Globus pallidus (tissue), 1 donor: ENCODE measurements at places on chromosomes 4 and X.

GRCh38 chrX:108223585-108223984, 132.0 kb downstream of the ATG4A start:
- no peak for DNase-seq

DNA sequence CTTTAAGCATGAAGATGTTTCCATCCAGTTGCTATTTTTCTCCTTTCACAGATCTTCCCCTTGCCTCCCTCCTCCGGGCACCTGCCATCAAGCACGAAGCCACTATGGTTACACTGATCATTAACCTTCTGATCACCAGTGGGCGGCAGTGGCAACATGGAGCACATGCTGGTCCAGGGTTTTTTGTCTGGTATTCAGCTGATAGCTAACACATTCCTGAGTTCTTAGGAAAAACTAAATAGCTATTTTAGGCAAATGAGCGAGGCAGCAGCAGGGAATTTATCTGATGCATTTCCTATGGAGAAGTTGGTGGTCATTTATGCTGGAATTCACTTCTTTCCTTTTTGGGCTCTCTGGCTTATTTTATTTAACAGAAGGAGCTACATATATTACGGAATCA, 22.9 kb downstream of the SHISA3 start:
- no peak for DNase-seq

DNA sequence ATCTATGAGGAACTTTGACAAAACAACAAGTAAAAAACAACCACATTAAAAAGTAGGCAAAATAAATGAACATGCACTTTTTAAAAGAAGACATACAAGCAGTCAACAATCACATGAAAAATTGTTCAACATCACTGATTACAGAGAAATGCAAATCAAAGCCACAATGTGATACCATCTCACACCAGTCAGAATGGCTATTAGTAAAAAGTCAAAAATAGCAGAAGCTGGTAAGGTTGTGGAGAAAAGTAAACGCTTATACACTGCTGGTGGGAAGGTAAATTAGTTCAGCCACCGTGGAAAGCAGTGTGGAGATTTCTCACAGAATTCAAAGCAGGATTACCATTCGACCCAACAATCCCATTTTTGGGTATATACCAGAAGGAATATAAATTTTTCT, 17.0 kb upstream of the LNX1 start:
- no peak for DNase-seq

DNA sequence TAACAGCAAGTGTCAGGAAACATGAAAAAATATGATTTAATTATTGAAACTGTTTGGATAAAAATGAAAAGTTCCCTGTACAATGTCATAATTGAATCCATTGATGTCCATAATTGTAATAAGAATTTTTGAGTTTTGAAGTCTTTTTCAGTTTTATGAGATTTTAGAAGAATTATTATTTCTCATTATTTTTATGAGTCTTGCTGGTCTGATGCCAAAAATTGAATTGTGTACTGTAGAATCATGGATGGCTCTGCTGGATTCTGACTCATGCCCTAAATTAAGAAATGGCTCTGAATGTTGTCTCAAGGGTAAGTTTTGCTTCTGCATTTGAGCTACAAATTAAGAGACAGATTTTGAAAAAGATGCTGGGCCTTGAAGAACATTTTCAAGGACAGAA, 132.8 kb upstream of the MAP9 start:
- no peak for DNase-seq

GRCh38 chr4:142095886-142096605, 459.7 kb downstream of the IL15 start:
- DNase-seq = no peak

GRCh38 chr4:159227378-159227777, 124.5 kb downstream of the RAPGEF2 start:
- DNase-seq = no peak

DNA sequence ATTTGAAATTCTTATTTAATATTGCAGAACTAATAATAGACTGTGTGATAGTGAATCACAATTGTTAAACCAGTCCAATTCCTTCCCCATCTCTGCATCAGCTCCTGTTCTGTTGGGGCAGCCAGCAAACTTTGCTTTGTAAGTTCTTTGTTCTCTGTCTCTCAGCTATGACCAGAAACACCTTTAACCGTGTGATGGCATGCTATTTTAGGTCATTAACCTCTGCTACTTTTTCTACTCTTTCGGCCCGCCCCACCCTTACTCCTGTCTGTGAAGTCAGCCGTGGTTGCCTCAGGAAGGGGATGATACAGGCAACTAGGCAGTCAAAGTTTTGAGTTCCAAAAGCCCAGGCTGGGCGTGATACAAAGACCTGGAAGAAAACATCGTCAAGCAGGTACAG, 51.3 kb upstream of the EGFL6 start:
- DNase-seq = no peak

DNA sequence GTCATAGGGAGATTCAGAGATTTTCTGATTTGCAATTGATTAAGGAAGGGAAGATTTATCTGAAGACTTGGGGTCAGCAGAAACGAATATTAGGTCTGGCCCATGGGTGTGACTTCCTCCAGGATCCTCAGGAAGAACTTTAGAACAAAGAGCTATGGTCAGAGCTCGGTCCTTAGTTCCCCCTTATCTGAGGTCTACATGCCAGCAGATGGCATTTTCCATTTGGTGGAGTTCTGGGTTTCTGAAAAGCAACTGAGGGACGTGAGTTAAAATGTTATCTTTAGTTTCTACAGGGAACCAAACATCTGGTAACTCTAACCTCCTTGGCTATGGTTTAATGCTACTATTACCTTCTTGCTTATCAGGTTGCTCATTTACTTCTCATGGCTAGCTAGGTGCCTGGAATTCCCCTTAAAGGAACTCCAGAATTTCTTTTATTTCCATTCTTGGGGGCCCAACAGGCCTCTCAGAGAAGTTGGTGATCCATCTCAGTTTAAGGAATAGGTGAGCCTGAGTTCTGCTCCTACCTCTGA, 40.7 kb downstream of the KLF3 start:
- no peak for DNase-seq

GRCh38 chr4:22607382-22607781, 85.4 kb upstream of the GBA3 start:
- peak; percentile 18 for DNase-seq

- no peak for DNase-seq
Measured at GRCh38 chrX:47566841-47567240, 5.8 kb downstream of the ARAF start.

GRCh38 chrX:72126048-72126415, 5.7 kb downstream of the RTL5 start:
- DNase-seq = no peak

GRCh38 chr4:54517781-54518444, 139.8 kb upstream of the KIT start:
- DNase-seq = no peak

GRCh38 chr4:4338210-4339001, 48.4 kb downstream of the ZBTB49 start:
- DNase-seq = no peak

DNA sequence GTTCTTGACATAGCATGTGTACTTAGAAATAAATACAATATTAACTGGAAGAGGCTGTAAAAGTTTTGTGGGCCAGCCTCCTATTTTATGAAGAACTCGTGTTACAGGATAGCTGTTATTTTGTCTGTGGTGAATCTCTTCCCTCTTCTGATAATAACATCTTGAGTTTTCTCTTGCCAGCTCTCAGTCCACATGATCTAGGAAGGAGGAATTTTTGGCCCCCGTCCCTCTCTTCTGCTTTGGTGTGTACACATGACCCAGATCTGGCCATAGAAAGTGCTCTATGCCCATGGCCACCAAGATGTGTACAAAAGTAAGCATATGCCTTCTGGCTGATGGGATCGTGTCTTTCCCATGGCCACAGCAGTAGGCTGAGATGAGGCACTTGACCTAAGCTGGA, 108.0 kb upstream of the LEF1 start:
- no peak for DNase-seq

GRCh38 chr4:132114885-132115284, 1034.2 kb upstream of the PCDH10 start:
- no peak for DNase-seq

DNA sequence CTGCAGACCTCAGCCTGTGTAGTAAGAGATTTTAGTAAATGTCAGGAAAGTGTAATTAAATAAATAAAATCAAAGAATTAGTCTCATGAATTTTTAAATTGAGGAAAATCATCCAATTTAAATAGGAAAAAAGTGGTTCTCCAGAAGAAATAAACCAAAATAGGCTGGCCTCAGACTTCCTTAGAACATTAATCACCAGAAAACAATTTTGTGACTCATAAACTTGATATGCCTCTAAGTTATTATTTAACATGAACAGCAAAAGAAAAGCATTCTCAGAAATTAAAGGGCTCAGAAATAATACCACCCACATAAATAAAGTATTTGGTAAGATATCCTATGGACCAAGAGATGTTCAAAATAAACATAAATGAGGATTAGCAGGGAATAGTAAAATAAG, 14.3 kb downstream of the FAM47B start:
- no peak for DNase-seq

GRCh38 chr4:1535926-1536578, 129.8 kb upstream of the NKX1-1 start:
- DNase-seq = no peak

- DNase-seq = no peak
Measured at GRCh38 chr4:78297116-78297800, 240.1 kb downstream of the FRAS1 start.

DNA sequence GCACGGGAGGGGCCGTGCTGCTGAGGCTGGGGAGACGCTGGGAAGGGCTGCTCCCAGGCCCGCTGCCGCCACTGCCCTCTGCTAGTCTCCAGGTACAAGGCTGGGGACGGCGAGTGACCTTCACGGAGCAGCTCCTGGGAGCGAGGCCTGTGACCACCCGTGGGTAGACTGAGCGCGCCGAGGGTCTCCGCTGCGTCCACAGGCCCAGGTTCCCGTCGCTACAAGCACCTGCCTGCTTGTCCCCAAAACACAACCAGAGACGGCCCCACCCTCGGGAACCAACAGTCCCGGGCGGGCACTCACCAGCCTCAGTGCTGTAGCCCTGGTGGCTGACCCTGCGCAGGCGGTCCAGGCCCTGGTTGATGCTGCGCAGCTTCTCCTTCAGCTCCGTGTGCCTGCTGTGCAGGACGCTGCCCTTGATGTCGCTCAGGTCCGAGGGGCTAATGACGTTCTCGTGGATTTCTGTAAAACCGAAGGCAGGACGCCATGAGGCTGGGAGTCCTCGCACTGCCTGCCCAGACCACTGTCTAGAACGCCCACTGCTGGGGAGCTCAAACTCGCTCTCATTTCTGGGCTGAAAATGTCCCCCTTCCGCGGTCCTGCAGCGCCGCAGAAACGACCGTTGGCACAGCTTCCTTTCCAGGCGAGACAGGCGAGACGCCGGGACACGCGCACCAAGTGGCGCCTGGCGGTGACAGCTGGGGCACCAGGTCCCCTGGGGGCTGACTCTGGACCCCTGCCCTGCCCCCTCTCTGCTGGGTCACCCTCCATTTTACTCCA, 14.3 kb downstream of the LRPAP1 start:
- no peak for DNase-seq
